ENCODE measurements at places on chromosomes 3 and 15. TPM values are rescaled to one million over a fixed set of nuclear protein-coding genes. Genes with fewer than 3 reads are reported as not detected.

CCDC54 gene
- not detected for total RNA-seq

GRCh38 chr3:16101295-16102186, 72.9 kb upstream of the GALNT15 start:
- H3K4me3 ChIP-seq: no peak overlapping the region
- no peaks in the 10 kb centered on the region for H3K27me3 ChIP-seq
- no peaks in the 10 kb centered on the region for H3K36me3 ChIP-seq
- no peak for DNase-seq
- peak overlapping the region; percentile 77 for H3K27ac ChIP-seq

CLASP2 gene
- 16.7 TPM for total RNA-seq

- no peaks in the 10 kb centered on the region for H3K27me3 ChIP-seq
- H3K36me3 ChIP-seq: no peaks in the 10 kb centered on the region
- no peak overlapping the region for H3K27ac ChIP-seq
- no peak for DNase-seq
Observed at GRCh38 chr3:55201779-55202178, 273.9 kb upstream of the LRTM1 start.

SMCO1 gene
- total RNA-seq: not detected

GRCh38 chr3:50525987-50526386, 22.6 kb upstream of the CACNA2D2 start:
- no peaks in the 10 kb centered on the region for H3K36me3 ChIP-seq
- DNase-seq: no peak
- H3K4me3 ChIP-seq: no peak overlapping the region
- H3K27me3 ChIP-seq: peaks cover 19% of the 10 kb centered on the region

Data from esophagus squamous epithelium (tissue), 5 donors.